ENCODE measurements at places on chromosomes 7 and 10.

- DNase-seq = no peak
Measured at GRCh38 chr7:121994625-121995410, 121.9 kb downstream of the PTPRZ1 start.

GRCh38 chr7:111089822-111090426 is 1.0 kb upstream of the LRRN3 start:
- no peak for DNase-seq

DNA sequence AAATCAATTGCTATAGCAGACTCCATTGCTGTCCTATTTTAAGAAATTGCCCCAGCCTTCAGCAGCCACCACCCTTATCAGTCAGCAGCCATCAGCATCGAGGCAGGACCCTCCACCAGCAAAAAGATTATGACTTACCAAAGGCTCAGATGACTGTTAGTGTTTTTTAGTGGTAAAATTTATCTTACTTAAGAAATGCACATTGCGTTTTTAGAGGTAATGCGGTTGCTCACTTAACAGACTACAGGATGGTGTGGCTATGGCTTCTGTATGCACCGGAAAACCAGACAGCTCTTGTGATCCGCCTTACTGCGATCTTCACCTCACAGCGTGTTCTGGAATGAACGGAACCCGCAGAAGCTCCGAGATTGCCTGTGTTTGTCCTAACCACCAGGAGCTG is 58.1 kb downstream of the WDR37 start:
- no peak for DNase-seq

GRCh38 chr7:123635551-123636359 is 19.9 kb upstream of the LMOD2 start:
- no peak for DNase-seq

DNA sequence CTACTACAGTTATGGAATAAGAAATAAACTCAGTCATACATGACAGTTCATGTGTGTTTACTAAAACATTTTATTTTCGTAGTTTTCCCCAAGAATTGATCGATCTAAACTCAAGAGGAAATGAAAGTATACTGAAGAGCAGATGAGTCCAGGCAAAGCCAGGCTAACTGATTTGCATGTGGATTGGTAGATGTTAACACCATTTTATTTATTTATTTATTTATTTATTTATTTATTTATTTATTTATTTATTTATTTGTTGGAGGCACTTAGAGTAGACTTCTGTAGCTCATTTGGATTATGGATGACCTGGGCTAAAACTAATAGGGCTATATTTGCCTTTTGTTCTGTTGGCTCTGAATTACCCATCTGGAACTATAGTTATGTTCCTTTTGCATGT is 68.5 kb upstream of the DKK1 start:
- no peak for DNase-seq

DNA sequence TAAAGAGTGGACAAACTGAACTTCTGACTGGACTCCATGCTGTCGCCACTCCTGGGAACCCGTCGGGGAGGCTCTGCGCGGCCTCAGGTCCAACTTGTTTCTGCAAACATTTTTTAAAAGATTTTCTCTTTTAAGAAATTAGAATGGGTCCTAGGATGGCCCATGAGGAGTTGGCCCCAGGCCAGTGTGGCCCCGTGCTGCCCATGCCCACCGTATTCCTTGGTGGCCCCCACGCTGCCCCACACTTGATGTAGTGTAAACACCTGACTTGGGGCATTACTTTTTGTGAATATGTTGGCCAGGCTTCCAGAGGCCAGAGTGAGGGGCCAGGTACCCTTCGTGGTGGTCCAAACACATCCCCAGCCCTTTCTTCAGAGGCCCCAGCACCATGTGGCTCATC is 19.3 kb downstream of the ZNF316 start:
- DNase-seq = no peak

DNA sequence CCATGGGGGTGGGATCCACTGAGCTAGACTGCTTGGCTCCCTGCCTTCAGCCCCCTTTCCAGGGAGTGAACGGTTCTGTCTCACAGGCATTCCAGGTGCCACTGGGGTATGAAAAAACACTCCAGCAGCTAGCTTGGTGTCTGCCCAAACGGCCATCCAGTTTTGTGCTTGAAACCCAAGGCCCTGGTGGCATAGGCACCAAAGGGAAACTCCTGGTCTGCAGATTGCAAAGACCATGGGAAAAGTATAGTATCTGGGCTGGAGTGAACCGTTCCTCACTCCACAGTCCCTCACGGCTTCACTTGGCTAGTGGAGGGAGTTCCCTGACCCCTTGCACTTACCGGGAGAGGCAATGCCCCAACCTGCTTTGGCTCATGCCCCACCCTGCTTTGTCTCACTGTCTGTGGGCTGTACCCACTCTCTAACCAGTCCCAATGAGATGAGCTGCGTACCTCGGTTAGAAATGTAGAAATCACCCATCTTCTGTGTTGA is 62.7 kb downstream of the PPP1R9A start:
- no peak for DNase-seq

DNA sequence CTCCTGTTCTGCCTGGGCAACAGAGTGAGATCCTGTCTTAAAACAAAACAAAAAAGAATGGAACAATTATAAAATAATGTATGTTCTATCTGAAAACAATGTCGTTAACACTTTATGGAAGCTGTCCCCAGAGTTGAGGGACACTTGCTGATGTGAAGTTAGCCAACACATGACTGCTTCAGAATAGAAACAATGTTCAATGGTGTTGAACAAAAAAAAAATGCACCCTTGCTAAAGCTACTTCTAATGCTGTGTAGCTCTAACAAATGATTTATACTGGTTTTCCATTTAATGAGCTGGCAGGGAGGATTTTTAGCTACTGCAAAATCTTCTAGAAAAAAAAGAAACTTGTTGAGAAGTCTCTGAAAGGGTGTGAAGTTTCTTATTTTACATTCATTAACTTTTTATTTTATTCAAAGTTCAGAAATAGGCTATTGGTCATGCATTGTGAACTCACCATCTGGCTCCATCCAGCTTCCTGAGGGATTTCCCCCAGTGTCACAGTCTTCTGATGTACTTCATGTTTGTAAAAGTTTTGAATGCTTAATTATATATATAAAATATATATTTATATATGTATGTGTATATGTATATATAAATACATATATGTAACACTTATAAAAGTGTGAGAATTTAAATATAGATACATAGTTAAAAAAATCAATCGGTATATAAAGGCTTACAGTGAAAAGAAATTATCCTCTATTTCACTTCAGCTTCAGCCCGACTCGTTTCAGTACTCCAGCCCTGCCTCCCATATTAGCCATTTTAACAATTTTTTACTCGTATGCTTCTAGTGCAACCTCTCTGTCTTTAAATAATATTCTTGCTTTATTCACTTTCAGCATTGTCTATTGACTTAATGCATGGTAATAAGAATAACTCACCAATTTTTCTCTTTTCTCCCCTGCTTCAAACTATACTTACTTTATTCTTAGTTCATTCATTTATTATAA is 35.0 kb downstream of the HDAC9 start:
- DNase-seq = no peak

- no peak for DNase-seq
Measured at GRCh38 chr10:123858077-123858681, 33.4 kb downstream of the CPXM2 start.

- no peak for DNase-seq
Measured at GRCh38 chr10:408236-408635, 273.0 kb downstream of the ZMYND11 start.

GRCh38 chr7:13850185-13850752 is 139.2 kb downstream of the ETV1 start:
- peak; percentile 14 for DNase-seq

GRCh38 chr10:75967491-75967890 is 536.1 kb downstream of the LRMDA start:
- DNase-seq = no peak

- DNase-seq = no peak
Measured at GRCh38 chr7:155971180-155971770, 159.0 kb upstream of the SHH start.

- DNase-seq = no peak
Measured at GRCh38 chr7:130367088-130367755, 13.1 kb upstream of the CPA1 start.

- DNase-seq = no peak
Measured at GRCh38 chr7:2248984-2249694, 7.1 kb downstream of the NUDT1 start.

- DNase-seq = no peak
Measured at GRCh38 chr7:71558806-71559613, 427.1 kb downstream of the GALNT17 start.

DNA sequence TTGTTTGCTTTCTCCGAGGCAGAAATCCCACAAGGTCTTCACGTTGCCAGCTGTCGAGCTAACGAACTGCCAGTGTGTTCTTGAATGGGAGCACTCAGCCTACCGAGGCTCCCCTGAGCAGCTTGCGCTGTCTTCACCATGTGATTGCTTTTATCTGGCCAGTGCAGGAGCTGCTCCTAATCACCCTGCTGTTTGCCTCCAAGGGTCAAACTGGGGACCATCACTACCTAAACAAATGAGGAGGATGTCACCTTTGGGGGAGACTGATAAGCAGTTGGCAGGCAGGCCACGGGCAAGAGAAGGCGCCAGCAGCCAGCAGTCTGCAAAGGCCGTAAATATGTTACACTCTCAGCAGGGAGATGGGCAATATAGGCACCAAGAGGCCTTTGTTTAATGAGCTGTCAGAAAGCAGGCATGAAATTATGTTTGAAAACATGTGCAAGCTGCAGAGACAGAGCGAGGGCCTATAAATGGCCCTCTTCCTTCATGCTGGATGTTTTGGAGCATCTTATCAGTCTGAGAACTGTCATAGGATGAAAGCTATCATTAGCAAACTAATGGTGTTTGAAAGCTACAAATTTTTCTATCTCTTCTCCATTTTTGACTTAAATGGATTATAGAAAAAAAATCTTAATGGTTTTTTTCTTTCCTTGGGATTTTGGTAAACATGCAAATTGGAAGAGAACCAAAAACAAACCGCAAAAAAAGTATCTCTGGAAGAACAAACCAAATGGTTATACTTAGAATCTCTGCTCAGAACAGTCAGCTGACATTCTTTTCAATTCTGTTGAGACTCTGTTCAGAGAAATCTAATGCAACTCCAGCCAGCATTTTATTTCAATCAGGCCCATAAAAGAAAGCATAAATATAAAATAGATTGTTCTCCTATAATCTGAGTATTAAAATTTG is 267.3 kb upstream of the NPVF start:
- no peak for DNase-seq

DNA sequence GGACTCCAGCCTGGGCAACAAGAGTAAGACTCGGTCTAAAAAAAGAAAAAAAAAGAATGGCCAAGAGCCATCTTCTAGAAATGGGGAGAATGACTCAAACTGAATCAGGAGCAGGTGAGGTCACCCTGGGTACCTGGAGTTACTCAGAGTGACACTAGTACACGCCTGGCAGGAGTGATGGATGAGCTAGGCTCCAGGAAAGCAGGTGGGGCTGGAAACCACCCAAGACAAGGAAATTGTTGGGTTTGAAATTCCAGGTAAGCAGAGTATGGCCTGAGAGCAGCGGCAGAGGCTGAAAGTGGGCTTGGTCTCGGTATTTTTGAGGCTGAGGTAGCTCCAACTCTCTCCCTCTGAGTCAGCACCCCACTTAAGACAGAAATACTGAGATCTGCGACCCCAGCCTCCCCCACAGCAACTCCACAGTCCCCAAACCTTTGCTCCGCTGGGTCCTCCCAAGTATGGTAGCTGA is 18.5 kb downstream of the DDIT4 start:
- DNase-seq = no peak

DNA sequence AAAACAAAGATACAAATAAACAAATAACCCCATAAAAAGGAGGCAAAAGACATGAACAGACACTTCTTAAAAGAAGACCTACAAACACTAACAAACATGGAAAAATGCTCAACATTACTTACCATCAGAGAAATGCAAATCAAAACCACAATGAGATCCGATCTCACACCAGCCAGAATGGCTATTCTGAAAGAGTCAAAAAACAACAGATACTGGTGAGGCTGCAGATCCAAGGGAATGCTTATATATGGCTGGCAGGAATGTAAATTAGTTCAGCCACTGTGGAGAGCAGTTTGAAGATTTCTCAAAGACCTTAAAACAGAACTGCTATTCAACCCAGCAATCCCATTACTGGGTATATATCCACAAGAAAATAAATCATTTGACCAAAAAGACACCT is 80.4 kb upstream of the NRP1 start:
- no peak for DNase-seq

- DNase-seq = no peak
Measured at GRCh38 chr7:101549734-101550133, 79.4 kb downstream of the MYL10 start.

GRCh38 chr7:48537561-48537960 is 366.3 kb downstream of the ABCA13 start:
- DNase-seq = no peak

- DNase-seq = peak; percentile 13
Measured at GRCh38 chr7:150631866-150632864, at the start of gene GIMAP6. Gene GIMAP6 (minus strand): TSS chr7:150632385. CDS start chr7:150630142, 2,243 bp downstream.

GRCh38 chr10:92081641-92082040 is 158.1 kb downstream of the BTAF1 start:
- no peak for DNase-seq

GRCh38 chr7:50397320-50397970 is 52.7 kb downstream of the FIGNL1 start:
- no peak for DNase-seq

- no peak for DNase-seq
Measured at GRCh38 chr7:141462958-141463357, 88.3 kb upstream of the AGK start.

DNA sequence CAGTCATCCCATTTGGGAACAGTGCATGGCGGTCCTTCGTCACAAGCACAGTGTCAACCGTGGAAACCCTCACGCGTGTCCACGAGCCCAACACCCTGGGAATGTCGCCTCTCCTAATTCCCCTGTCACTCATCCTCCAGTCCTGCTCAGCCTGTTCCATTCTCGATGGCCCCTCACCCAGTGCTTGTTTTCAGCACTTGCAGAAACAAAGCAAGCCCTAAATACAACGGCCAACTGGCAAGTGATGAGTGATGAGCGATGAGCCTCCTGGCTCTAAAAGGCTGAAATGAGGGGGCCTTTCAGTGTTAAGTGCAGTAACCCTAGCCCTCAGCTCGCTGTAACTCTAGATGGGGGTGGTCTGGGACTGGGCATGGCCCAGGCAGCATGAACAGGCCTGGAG is 22.6 kb downstream of the NKX2-3 start:
- no peak for DNase-seq

DNA sequence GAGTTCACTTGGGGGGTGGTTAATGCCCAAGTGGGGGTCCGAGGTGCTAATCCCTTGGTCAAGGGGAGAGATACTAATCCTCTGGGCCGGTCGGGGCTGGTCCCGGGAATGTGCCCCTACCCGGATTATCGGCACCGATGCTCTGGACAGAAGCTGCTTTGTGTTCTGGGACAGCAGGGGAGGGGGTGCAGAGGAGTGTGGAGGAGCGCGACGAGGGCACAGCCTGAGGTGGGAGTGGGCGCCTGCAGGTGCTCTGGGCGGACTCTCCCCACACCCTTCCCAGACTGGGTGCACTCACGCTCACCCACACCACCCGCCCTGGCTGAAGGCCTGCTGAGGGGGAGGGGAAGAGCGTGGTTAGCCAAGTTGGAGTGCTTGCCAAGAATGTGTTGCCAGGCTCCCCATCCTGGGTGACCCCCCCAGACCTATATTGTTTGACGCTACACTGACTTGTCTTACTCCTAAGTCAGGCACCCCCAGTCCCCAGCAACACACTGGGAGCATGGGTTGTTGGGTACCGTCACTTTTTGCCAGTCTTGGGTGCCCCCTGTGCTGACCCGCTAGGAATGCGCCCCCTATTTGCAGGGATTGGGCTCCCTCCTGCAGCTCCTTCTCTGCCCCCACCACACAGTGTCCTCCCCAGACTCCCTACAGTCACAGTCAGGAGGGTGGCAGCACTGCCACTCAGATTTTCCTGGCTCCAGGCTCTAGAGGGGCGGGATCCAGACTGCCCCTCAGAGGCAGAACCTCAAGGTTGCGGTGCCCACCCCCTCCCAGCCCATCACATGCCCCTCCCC is 1.2 kb downstream of the SLC4A2 start:
- no peak for DNase-seq

Measured in activated T-helper 1 cell treated with anti-CD3 and anti-CD28 coated beads, Interleukin-2, amount 50 U/mL, for 16 hours (primary cell).